ENCODE measurements at places on chromosomes 2 and 18.

DNA sequence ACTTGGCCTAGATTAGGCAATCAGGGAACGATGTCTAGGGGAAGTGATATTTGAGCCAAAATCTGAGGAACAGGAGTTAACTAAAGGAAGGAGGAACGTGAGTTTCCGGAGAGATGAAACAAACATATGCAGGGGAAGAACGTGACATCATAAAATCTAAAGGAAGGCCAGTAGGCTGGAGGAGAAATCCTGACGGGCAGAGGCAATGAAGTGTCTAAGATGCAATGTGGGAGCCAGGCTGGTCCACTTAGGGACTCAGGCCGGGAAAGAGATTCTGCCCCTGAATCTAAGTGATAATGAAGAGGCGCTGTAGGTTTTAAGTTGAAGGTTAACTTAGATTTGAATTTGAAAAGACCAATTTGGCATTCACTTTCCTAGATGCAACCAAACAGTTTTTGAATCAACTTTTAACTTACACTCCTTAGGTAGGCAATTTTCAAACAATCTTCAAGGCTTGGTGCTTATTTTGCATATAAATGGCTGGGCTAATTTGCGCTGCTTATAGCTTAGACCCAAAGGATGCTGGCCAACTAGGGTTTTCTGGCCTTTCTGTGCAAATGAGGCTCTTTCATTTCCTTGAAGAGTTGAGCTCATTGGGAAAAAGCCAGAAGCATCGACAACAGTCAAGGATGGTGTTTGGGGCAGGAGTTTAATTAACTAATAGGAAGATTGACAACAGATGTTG, 221.7 kb downstream of the SOX11 start:
- no peak for DNase-seq

DNA sequence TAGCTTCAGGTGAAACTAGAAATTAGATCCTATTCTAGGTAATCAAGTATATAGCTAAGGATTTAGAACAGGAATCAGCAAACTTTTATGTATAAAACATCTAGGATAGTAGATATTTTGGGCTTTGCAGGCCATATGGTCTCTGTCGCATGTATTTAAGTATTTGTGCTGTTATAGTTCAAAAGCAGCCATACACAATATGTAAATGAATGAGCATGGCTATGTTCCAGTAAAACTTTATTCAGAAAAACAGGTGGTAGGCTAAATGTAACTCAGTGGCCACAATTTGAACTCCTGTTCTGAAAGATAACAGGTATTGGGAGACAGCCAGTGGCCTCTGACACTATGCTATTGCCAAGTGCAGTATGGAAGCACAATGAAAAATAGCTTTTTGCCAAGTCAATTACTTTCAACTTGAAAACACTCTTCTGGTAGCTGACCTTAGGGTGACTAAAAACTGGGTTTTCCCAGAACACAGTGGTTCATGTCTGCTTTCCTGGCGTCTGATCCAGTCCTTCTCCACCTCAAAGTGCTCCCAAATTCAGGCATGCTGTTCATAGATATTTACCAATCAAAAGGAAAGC, 304.7 kb upstream of the SYT4 start:
- no peak for DNase-seq

DNA sequence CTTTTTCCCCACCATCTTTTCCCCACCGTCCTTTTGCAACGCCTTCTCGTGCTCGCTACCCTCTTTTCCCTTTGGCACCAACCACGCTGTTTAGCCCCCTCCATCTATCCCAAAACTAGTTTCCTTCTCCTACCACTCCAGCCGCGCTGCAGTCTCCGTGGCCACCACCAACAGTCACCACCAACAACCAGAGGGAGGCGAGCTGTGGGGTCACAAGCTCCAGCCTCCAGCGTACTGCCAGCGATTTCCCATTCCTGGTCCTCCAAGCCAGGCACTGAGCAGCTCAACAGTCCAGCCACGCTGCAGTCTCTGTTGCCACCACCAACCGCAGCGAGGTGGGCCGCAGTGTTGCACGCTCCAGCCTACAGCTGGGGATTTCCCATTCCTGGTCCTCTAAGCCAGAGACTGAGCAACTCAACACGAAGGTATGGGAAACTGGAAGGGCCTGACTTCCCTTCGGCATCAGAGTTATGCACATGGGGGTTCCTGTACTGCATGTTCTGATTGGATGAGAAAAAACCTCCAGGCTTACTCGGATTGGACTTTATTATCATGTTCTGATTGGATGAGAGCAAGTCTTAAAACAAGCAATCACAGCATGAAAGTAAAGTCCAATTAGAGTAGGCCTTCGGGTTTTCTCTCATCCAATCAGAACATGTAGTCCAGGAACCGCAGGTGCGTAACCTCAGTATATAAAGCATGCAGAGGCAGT, 42.3 kb upstream of the IMP4 start:
- DNase-seq: no peak

DNA sequence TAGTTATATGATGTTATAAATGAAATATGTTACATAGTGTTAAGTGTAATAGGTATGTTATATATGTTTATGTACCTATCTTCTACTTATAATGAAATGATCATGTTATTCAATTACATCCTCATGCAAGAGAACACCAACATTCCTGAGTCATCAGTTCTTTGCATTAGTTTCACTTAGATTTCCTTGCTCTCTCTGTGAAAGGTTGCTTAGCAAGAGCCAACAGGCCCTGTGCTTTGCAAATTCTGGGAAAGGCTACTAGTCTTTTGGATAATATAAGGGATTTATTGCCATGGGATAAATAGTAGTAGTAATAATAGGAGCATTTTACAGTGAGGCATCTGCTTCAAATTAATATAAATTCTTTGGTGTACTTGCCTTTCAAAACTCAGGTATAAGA, 274.8 kb downstream of the SP3 start:
- DNase-seq: no peak

DNA sequence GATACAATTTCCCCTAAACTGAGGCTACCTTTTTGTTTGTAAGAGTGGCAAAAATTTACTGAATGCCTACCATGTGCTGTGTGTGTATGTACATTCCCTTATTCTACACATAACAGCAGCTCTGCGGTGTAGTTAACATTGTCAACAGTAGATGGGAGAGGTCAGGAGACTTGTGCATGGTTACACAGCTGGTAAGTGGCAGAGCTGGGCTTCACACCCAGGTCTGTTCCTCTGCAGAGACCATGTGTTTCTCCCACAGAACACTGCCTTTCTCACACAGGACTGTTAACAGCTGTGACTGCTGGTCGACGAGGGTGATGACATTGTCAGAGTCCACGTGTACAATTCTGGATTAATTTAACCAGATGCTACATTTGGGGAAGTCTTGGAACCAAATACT, 49.1 kb downstream of the EML6 start:
- no peak for DNase-seq

DNA sequence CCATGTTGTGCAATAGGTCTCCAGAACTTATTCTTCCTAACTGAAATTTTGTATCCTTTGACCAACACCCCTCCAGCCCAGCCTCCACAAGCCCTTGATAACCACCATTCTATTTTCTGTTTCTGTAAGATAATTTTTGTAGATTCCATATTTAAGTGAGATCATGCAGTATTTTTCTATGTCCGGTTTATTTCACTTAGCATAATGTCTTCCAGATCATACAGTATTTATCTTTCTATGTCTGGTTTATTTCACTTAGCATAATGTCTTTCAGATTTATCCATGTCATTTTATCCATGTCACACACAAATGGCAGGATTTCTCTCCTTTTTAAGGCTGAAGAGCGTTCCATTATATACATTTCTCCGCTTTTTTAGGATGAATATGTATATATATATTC, 24.4 kb upstream of the ONECUT2 start:
- no peak for DNase-seq

GRCh38 chr2:37506407-37507050, 162.1 kb downstream of the QPCT start:
- no peak for DNase-seq

- no peak for DNase-seq
These were observed 74.9 kb upstream of the GAREM1 start for GRCh38 chr18:32545631-32546030.

DNA sequence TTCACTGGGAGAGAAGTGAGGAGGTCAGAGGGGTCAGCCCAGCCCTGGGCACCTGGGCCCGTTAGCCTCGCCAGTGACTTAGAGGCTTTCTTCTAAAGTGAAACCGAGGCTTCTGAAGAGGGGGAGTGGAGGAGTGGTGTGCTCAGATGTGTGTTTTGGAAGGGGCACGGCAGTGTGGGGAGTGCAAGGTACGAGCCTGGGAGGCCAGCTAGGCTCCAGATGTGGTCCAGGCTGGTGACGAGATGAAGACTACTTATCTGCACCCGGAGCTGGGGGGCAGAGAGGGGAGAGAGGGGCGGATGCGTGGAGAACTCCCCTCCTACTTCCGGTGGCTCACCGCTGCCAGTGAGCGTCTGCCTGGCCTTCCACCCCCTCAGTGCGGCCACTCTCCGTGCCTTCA, 371.3 kb upstream of the HS6ST1 start:
- no peak for DNase-seq

DNA sequence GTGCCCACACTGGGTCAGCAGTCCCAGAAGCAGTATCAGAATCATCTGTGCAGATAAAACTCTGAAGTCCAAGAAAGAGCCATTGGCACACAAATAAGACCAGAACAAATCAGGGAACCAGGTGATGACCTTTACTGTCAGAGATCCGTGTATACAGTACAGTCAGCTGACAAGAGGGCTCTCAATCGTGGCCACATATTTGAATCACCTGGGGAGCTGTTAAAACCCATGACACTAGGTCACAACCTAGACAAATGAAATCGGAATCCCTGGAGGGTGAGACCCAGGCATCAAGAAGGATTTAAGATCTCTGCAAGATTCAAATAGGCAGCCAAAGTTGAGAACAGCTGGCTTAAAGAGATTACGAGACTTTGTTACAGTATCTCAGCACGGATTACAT, 807.1 kb downstream of the RNF144A start:
- DNase-seq: no peak

DNA sequence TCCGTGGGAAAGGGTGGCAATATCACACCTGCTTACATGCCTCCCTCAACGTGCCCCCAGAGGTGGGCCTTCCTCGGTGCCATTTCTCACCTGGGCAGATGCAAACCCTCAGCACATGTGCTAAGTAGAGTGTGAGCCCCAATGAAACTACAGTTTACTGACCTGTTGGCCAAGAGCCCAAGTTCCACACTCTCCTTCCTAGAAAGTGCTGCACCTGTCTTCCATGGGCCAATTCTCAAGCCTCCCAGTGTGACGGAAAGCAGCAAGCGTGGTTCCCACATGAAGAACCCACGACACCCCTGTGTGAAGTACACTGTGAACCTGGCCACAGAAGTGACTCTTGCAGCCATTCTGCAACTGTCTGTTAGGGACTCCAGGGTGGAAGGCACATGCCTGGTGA, 73.7 kb downstream of the UXS1 start:
- no peak for DNase-seq

- DNase-seq: no peak
These were observed 2.5 kb upstream of the SP100 start for GRCh38 chr2:230413479-230413878.

DNA sequence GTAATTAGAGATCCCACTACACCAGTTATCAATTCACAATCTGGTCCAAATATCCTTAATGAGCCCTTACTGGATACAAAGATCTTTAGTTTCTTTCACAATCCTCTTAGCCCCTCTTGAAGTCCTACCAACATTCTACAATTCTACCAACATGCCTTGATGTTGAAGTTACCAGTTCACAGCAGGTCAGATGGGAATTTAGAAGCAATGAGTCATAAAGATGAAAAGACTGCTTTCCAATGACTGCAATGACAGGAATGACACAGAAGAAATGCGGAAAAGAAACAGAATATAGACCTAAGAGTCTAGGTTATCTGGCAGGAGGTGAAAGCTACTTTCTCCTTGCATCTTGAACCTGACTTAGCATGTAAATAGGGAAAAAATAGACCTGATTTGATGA, 24.5 kb downstream of the RTTN start:
- no peak for DNase-seq

DNA sequence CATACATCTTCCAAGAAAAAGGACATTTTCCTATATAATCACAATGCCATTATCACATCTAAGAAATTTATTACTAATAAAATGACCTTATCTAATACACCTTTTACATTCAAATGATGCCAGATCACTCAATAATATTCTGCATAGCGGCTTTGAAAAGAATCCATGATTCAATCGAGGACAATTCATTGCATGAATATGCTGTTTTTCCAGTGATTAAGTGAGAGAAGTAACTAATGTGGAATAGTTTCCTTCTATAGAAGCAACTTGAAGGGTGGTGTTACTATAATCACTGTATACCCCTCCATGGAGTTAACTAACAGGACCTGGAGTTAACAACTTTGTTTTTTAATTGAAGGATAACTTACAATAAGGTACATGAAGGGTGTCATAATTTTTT, 9.1 kb downstream of the PLEK start:
- no peak for DNase-seq

- DNase-seq: no peak
These were observed 90.5 kb downstream of the GALNT1 start for GRCh38 chr18:35671966-35672603.

- DNase-seq: no peak
These were observed 44.5 kb upstream of the COPS8 start for GRCh38 chr2:237041231-237041630.

GRCh38 chr2:48753228-48753627, 2.3 kb downstream of the LHCGR start:
- no peak for DNase-seq

DNA sequence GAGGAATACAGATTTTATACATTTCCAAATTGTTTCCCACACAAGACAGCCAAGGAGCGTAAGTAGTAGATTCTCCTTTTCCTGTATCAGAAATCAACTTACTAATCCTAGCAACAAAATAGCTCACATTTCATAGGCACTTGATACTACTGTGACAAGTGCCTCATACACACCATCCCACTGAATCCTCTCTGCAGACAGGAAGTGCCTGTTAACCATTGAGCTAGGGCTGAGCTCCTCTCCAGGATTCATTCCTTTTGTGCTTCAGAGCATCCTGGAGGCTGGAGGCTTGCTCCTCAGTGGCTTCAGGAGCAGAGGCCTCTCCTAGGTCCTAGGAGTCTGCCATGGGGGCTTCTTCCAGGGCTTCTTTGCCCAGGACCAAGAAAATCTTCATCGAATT, 20.8 kb upstream of the ZNF396 start:
- no peak for DNase-seq

GRCh38 chr2:34656632-34657031, 1057.5 kb upstream of the FAM98A start:
- DNase-seq: no peak

DNA sequence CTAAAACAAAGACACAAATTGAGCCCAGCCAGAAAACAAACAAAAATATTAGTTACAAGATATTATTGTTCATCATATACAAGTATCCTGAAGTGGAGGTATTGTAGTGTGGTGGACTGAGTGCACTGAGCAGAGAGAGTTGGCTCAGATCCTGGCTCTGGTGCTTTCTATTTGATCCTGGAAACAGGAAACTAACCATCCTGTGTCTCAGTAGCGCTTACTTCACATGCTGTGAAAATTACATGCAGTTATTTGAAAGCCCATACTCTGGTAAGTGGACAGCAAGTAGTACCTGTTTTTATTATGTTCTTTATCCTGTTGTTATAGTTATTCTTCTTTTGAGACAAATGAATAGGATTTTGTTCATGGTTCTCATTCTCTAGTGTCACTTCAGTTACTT, 84.3 kb upstream of the CRIM1 start:
- DNase-seq: no peak
